ENCODE measurements at places on chromosomes 12 and 14.

DNA sequence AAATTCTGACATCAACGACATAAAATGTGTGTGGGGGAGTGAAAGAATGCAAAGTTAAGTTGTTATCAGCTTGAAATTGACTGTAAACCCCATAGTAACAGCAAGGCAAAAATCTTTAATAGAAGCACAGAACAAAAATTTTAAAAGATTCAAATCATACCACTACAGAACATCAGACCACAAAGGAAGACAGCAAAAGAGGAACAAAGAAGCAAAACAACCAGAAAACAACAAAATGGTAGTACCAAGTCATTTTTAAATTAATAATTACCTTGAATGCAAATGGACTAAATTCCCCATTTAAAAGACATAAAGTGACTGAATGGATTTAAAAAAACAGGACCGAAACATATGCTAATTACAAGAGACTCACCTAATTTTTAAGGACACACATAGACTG lies 31.3 kb downstream of the A2M start:
- no peak for DNase-seq

- no peak for DNase-seq
Measured at GRCh38 chr14:72142328-72142727, 210.1 kb downstream of the RGS6 start.

DNA sequence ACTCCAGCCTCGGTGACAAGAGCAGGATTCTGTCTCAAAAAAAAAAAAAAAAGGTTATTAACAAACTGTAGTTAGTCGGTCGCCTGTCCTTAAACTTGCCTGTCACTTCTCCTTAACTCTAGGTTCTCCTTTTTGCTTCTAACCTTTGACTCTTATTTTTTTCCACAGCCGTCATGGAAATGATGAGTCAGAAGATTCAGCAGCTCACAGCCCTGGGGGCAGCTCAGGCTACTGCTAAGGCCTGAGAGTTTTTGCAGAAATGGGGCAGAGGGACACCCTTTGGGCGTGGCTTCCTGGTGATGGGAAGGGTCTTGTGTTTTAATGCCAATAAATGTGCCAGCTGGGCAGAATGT lies 418 bp upstream of the MYG1 start:
- no peak for DNase-seq

DNA sequence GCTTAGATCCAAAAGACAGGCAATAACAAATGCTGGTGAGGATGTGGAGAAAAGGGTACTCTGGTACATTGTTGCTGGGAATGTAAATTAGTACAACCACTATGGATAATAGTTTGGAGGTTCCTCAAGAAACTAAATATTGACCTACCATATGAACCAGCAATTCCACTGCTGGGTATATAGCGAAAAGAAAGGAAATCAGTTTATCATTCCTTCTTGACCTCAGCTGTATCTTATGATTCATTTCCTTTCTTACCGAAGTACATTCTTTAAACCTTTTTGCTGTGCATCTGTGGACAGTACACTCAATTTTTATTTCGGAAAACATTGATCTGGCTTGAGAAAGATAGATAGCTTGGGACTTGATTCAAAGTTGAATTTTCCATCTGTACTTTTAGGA lies 183.2 kb upstream of the LRFN5 start:
- no peak for DNase-seq

- DNase-seq = no peak
Measured at GRCh38 chr14:71228711-71229110, 321.5 kb downstream of the PCNX1 start.

- DNase-seq = no peak
Measured at GRCh38 chr14:51472881-51473280, 178.8 kb upstream of the FRMD6 start.

- no peak for DNase-seq
Measured at GRCh38 chr12:84658877-84659276, 253.7 kb downstream of the SLC6A15 start.

GRCh38 chr14:58871573-58871972 lies 233.8 kb downstream of the DACT1 start:
- no peak for DNase-seq

GRCh38 chr14:69242311-69243224 lies 17.4 kb upstream of the GALNT16 start:
- peak; percentile 70 for DNase-seq

DNA sequence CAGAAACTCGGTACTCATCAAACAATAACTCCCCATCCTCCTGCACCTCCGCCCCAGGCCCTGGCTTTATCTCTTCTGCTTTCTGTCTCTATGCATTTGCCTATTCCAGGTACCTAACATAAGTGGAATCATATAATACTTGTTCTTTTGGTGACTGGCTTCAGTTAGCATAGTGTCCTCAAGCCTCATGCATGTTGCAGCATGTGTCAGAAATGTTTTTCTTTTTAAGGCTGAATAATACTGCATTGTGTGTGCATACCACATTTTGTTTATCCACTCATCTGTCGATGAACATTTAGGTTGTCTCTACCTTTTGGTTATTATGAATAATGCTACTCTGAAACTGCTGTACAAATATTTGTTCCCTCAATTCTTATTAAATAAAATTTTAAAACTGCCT lies 117.1 kb downstream of the KICS2 start:
- no peak for DNase-seq

DNA sequence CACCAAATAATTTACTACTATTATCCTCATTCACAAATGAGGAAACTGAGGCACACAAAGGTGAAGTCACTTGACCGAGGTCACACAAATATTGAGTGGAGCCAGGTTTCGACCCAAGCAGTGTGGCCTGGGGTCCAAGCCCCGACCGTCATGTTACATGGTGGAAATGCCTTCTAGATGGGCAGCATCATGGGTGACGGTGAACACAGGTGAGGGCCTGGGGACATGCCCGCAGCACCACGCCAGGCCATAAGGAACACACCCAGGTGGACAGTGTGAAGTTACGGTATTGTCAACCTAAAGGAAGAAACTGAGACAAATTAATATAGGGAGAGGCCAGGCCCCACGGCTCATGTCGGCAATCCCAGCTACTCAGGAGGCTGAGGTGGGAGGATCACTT lies 35.3 kb upstream of the DYNC1H1 start:
- DNase-seq = no peak

- DNase-seq = no peak
Measured at GRCh38 chr12:16622338-16622737, 16.4 kb upstream of the LMO3 start.

DNA sequence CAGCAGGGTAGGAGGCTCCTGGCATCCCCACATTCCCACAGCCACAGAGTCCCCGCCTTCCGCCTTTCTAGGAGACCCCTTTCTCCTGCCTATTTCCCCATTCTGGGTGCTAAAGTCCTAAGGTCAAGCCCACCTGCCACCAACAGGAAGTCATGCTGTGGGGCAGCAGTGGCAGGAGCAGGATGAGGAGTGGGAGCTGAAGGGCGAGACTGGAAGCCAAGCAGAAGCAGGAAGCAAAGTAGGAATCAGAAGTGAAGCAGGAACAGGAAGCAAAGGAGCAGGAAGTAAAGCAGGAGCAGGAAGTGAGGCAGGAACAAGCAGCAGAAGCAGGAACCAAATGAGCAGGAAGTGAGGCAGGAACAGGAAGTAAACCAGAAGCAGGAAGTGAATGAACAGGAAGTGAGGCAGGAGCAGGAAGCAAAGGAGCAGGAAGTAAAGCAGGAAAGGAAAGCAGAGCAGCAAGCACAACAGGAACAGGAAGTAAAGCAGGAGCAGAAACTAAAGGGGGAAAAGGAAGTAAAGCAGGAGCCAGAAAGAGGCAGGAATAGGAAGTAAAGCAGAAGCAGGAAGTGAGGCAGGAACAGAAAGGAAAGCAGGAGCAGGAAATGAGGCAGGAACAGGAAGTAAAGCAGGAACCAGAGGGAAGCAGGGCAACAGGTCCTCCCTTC lies 38.3 kb upstream of the RIMBP2 start:
- DNase-seq = no peak

DNA sequence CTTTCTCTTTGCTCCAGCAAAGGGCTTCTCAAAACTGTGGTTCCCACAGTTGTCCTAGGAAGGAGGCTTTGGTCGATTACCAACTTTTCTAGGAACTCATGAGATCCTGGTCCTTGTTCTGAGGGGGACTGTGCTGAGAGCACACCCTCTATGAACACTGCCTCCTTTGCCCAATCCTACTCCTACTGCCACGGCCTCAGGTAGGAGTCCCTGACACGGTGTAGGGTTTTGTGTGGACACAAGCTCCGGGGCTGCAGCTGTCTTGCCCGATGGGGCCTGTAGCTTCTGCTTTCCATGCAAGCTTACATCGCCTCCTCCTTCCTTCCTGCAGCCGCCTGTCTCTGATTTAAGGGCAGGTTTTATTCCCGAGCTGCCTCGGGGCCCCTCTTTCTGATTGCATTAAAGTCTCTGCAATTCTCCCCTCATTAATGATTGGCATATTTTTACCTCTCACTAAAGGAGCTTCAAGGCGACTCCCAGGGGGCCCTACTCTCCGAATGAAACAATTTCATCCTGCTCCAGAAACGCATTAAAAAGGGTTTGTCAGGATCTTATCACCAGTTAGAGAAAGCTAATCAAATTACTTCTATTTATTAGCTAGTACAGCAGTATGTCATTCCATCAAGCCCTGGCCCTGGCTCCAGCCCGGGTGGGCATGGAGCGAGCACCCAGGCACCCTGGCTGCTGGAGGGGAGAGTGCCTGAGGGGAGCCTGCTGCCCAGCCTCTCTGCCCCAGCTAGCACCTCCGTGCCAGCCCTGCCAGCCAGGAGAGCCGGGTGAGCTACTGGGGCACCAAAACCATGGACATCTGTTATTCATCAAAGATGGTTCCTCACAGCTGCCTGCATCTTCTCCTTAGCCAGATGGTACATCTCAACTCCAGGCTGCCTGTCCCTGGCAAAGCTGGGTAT lies 38.0 kb upstream of the ESRRB start:
- DNase-seq = no peak

GRCh38 chr12:49030714-49031572 lies 12.4 kb upstream of the PRKAG1 start:
- no peak for DNase-seq

- DNase-seq = peak; percentile 59
Measured at GRCh38 chr12:121580959-121581685, at the start of gene KDM2B. TSS of gene KDM2B (minus strand) at chr12:121581023. CDS start at chr12:121580911, 112 bp downstream.

- DNase-seq = no peak
Measured at GRCh38 chr14:105138551-105139111, 29.9 kb downstream of the JAG2 start.

- DNase-seq = no peak
Measured at GRCh38 chr12:83700838-83701237, 1014.1 kb downstream of the TMTC2 start.

- no peak for DNase-seq
Measured at GRCh38 chr14:51342226-51342625, 102.2 kb downstream of the TMX1 start.

DNA sequence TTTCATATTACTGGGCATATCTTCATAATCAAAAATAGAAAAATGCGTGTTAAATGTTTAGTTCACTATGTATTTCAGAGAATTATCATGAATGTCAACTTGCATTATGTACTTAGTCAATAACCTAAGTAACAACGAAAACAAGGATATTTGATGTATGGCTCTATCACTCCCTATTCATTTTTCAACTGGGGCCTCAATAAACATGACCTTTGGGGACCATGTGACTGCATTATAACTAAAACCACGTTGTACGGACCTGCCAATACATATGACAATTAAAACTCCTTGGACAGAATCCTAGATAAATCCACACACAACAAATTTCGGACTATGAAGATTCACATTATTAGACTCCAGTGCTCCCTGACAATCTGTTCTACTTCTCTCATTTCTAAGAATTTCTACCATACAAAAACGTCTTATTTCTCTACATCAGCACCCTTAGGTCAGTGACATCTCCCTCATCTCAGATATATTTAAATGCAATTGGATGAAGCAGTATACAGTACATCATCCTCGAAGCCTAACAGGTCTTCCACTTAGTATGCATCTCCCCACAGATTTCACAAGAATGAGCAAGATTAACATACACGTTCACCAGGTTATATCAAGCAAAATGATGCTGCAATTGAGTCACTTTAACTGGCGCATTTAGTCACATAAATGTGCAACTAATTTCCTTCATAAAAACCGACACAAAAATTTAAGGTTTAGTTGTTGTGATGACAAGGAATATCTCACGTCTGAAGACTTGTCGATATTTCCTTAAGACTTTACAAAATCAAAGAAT lies 1.5 kb downstream of the UBE2N start:
- no peak for DNase-seq

All from H1 (cell line).